HFFc6 (cell line): ENCODE measurements at places on chromosomes 1 and 21. TPM values are rescaled to one million over a fixed set of nuclear protein-coding genes. Genes with fewer than 3 reads are reported as not detected.

- DNase-seq = peak; percentile 49
Measured at GRCh38 chr1:24277420-24278169, 41.6 kb upstream of the GRHL3 start.

DNA sequence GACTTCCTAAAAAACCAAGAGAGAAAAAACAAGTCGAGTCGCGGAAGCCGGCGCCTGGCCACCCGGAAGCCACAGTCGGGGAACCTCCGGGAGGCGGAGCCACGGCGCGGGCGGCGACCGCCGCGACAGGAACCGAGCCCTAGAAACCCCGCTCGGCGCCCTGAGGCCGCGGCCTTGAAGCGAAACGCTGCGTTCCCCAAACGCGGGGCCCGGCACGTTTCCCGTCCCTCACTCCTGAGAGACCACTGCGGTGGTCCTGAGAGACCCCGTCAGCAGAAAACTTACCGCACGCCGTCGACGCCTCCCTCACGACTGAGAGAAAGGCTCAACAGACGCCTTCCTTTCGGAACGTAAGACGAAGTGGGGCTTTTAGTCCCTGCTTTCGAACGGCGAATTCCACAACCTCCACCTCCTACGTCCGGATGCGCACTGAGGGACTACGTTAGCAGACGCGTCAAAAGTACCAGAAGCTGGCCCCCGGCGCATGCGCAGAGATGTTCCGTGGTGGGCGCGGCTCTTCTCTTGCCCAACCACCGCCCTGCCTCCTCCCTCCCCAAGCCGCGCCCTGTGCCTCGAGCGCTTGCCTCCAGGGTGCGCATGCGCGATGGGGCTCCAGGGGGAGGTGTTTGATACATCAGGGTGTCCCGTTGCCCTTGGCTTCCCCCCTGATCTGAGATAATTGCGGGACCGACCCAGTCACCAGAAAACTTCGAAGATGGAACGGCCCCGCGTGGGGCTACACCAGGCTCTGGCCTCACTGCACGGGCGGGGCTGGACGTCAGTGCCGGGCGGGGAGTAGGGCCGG lies at the start of gene RSRP1:
TSS of gene RSRP1 (minus strand) at position 431 of the 805 bp plus-strand sequence. CDS start 491 bp downstream, outside the sequence.
- peak; percentile 98 for DNase-seq

- DNase-seq = no peak
Measured at GRCh38 chr1:30034105-30034626, 689.2 kb downstream of the MATN1 start.

DNA sequence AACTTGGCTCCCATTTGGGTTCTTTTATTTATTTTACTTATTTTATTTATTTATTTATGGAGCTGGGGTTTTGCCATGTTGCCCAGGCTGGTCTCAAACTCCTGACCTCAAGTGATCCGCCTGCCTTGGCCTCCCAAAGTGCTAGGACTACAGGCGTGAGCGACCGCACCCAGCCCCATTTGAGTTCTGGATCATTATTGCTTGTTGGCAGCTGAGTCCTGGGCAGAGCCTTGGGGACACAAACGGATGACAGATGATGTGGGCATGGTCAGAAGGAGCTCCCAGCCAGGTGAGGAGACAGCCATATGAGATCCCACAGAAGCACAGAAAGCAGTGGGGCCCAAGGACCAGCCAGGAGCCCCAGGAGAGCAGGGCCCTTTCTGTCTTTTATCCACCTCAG lies 254.0 kb downstream of the MATN1 start:
- no peak for DNase-seq

DNA sequence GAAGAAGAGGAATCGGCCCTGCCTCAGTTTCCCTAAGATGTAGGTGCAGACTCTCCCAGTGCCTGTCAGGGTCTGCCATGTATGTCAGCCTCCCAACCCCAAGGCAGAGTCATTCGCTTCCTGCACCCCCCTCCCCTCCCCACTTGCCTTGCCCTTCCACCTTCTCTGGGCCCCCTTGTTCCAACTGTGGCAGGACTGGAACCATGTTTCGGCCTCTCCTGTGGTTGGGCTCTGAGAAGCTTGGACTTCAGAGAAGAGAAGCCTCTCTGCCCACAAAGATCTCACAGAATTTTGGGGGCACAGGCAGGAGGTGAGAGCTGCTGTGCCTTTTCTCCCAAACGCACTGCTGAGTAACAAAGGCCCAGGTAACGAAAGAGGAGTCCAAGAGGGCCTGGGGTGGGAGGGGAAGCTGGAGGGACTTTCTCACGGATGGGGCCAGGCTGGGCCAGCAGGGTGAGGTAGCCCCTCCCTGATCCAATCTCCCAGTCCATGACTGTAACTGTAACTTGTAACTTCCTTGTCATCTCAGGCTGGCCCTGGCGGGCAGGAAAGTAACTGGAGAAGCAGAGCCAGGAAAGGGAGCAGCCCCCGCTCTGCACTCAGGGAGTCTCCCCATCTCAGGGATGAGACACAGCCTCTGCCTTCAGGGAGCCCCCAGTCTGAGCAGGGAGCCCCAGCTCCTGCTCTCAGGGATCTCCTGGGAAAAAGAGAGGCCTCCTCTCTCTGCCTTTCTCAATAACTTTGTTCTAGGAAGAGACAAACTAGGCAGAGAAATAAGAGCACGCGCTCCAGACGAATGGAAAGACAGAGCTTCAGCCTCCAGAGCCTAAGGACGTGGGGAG lies 11.3 kb downstream of the CRABP2 start:
- DNase-seq = no peak

DNA sequence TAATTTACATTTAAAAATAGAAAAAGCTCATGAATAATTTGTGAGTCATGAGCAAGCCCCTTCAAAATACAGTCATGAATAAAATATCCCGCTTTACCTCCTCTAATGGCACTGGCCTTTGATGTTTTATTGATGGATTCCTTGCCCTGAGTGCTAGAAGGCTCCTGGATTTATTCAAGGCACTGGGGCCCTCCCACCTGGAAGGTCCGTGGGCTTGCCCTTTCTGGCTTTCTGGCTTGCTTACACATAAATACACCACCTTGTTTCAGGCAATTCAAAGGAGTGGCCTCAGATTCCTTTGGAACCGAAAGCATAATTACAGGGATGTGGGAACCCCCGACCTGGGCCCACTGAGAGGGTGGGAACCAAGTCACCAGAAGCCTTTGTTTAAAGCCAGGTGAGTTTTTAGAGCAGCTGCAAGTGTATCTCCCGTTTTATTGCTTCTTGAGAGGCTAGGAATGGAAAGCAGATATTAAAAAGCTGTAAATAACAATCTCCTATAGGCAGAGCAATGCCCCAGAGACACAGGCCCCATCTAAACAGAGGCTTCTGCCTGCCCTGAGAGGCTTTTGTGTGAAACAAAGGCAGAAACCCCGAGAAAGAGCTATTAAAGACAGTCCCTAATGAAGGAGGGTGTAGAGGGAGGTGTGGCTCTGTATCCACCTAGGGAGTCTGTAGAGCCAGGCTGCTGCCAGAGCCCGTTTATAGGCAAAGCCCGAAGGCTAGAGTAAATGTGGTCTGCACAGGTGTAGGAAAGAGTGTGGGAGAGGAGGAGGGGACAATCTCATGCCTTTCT lies 126.4 kb downstream of the FAM78B start:
- DNase-seq = no peak

- DNase-seq = no peak
Measured at GRCh38 chr1:93905051-93905450, 4.2 kb downstream of the GCLM start.

The KDF1 gene
- not detected in 3 replicates for total RNA-seq

GRCh38 chr1:206097381-206097780 lies 19.8 kb downstream of the AVPR1B start:
- no peak for DNase-seq

DNA sequence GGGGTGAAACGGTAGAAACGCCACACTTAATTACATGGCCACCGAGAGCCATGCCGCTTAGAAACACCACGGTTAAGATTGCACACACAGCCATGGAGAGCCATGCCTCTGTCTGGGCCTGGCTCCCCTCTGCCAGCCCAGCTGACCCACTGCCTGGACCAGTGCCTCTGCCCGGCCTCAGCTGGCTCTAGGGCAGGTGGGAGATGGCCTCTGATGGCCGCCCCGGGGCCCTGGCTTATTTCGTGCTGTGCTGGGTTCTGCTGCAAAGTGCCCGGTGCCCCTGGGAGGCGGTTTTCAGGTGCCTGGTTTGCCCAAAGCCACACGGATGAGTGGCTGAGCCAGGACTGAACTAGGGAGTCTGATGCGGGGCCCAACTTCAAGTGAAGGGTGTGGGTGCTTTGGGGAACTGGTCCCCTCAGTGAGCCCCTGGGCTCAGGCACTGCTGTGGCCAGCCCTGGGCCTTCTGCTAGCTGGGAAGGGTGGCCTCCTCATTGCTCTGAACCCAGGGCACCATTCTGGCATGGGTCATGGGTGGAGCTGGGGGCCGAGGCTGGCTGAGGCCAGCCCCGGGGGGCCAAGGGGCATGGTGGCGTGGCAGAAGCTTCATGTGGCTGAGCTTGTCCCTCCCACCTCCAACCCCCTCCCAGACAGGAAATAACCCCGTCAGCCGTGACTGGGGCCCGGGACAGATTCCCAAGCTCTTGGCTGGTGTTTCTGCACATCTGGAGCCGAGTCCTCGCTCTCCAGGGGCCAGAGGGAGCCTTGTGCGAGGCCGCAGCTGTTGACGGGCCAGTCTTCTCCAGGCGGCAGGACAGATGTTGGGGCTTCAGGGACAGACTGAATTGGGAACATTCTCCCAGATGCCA lies 1.9 kb upstream of the GPR153 start:
- no peak for DNase-seq

DNA sequence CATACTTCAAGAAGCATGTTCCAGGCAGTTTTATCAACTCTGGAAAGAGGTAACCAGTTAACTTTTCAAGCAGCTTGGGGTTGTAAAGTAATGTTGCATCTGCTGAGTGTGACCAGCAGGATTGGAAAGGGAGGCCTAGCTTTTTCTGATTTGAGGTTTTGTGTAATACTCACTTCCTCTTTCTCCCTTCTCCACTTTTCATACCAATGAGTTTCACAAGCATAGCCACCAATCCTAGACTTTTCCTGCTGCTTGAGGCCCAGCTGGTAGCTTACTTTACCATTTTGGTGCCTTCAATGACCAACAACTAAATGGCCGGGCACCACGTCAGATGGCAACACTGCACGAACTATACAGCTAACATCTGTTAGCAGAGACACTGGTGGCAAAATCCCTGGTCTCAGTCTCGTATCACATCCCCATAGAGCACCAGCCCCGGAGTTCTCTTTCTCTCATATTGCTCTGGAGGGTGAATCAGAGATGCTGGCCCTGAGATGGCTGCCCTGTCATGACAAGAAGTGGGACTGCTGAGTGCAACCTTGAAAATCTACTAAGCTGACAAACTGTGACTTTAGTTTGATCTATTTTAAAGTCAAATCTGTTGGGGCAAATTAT lies 14.8 kb upstream of the GPR88 start:
- no peak for DNase-seq

- DNase-seq = no peak
Measured at GRCh38 chr1:44040418-44040817, 9.2 kb upstream of the SLC6A9 start.

GRCh38 chr1:15847893-15848142 lies 311 bp downstream of the SPEN start:
- no peak for DNase-seq

The TMEM79 gene
- 1.4 and 2.1 TPM in 2 replicates for total RNA-seq

The PLA2G2F gene
- not detected in 3 replicates for total RNA-seq

The CTTNBP2NL gene
- total RNA-seq = 74.3 to 79.9 TPM (median 76.2 TPM) in 3 replicates

DNA sequence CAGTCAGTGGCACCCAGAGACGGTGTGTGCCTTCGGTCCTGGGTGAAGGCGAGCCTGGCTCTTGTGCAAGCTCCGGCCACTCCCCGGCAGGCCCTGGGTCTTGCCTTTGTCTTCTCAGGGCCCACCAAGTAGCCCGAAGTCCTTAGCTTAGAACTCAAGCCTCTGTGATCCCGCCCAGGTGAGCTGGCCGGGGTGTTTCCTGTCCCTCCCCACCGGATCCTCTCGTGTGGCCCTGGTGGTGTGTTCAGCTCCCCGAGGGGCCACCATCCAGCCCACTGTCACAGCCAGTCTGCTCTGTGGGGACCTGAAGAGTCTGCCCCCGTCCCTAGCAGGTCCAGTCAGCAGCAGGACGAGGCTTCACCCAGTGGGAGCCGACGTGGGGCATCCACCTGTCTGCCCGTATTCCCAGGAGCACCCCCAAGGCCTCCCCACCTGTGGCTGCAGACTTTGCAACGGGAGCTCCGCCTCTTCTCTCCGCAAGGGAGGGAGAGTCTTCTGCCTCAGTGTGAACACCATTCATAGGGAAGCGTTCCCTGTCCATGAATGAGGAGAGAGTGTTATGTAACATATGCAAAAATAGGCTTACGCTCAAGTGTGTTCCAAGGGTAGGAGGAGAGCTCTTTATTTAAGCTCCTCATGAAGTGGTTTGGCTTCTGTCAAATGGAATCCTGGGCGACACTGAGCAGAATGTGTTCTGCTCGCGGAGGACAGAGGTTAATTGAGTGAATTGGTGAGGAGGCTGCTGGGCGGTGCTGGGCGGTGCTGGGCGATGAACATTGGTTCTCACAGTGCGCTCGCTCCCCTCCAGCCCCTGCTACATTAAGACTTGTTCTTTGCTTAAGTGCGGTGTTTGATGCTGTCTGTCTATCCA lies 108.9 kb downstream of the CRYAA start:
- DNase-seq = no peak

DNA sequence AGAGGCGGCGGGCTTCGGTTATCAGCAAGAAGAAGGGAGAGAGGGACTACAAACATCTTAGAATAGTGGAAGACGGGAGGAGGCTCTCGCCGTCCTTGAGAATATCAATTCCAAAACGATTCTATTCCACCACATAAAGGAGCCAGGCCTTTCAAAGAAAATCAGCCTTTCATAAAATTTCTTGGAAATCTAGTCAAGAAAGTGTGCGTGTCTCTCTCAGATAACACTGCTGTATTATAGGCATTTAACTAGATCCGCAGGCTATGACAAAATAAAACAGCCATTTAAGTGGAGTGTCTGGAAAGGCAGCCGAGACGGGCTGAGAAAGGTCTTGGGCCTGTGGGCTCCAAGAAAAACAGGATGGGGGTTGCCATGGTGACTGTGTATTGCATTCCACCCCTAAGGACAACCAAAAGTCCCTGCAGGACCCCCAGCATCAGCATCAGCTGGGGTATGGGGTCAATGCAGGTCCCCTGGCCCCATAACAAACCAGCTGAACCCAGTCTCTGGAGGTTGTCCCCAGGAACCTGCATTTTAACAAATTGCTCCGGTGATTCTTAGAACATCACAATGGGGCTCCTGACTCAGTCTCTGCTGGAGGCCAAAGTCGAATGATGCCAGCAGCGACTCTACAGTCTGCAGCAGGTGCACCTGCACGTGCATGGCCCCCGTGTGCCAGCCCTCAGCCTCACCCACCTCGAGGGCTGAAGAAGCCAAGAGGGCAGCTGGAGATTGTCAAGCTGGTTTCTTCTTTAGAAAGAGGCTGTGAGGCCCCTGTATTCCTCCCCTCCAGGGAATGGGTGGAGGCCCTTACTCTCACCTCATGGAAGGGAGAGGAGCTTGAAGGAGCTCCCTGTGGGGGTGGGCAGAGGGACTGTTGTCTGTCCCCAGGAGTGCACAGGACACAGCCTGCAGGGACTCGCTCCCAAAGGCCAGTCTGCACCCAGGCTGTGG lies 287.4 kb downstream of the NPHP4 start:
- no peak for DNase-seq

The LENEP gene
- not detected in 3 replicates for total RNA-seq

DNA sequence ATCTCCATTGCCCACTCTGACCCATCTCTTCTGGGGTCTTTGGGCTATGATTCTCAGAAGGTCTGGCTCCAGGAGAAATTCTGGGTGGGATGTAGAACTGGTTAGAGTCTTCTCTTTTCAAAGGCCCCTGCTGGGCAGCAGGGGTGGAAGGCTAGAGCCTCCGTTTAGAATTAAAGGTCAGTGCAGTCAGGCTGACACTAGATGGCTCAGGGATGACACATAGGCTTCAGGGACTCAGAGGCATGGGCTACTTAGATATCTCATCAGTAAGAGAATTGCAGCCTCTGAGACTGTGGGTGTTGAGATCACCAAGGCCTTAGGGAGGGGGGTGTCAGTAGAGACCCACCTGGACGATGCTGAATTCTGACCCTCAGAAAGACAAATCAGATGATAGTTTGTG lies 12.6 kb upstream of the PPM1J start:
- DNase-seq = peak; percentile 36
